NCI-H1694 (cell line): ENCODE measurements at places on chromosomes 1 and 21.

- DNase-seq, result no peak
These were observed 22.1 kb downstream of the SSX2IP start for GRCh38 chr1:84668185-84668584.

DNA sequence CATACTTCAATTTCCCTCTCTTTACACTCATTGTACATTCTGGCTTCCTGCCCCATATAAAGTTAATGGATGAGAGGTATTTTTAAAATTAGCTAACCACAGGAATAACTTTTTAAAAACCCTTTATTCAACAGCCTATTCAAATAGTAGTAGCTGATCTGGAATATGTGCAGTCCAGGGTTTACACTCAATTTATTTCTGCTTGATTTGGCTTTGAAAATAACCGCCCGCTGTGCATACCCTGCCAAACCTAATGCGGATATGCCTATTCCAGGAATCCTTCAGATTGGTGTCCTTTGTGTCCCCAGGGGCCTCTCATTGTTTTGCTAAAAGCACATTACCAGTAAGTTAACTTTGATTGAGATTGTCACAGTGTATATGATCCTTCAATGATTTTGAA is 1686.2 kb downstream of the PLA2G4A start:
- DNase-seq, result no peak

- DNase-seq, result peak; percentile 43
These were observed 219.5 kb downstream of the TPR start for GRCh38 chr1:186155594-186155993.

GRCh38 chr1:52629325-52629643 is 3.7 kb upstream of the SHISAL2A start:
- no peak for DNase-seq

GRCh38 chr1:44496541-44497171 is 91.6 kb downstream of the RNF220 start:
- DNase-seq, result no peak

DNA sequence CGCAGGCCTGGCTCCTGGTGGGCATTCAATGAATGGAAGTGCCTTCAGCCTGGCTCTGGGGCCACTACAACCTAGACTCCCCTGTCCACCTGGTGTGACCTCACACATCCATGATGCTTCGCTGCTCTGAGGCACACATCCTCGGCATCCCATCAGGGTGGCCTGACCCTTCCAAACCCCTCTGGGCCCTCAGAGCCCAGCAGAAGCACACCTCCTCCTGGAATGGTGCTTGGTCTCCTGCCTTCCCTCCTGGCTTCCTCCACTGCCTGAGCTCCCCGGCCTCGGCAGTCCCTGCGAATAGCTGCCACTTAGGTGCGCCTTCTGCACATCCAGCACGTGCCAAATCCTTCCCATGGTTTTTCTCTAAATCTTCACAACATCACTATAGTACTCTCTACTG is 133.8 kb downstream of the GLIS1 start:
- DNase-seq, result no peak

GRCh38 chr1:155954645-155955044 is 13.2 kb downstream of the RXFP4 start:
- no peak for DNase-seq

DNA sequence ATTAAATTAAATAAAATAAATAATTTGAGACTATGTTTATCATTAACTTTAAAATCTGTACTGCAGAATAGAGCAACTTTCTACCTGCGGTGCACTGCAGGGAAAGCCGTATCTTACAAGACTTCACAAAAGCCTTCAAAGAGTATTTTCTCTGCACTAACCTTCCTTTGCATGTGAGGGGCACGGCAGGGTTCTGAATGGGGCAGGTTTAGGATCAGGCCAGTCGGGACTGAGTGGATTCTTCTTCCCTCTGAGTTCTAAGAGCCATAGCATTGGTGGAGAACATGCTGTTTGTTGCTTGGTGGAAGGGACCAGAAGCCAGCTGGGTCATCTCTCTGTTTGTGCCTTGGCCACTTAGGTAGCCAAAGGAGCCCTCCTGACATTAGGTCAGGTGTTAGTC is 55.2 kb upstream of the LGALS8 start:
- DNase-seq, result no peak

DNA sequence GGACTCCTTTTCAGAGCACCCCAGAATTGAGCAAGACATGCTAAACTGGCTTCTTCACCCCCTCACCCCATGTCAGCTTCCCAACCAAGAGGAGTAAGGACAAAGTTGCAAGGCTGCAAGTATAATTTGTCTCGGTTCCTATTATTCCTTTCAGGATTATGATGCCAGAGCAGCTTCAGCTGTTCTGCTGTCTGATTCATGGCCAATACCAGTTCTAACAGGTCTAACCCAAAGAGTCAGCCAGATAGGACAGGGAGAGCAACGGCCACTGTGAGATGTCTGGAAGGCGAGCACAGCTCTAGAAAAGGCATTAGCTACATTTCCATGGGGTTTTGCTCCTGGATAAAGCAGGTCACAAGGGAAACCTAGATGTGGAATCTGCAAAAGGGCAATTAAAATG is 53.3 kb upstream of the HOOK1 start:
- DNase-seq, result no peak

DNA sequence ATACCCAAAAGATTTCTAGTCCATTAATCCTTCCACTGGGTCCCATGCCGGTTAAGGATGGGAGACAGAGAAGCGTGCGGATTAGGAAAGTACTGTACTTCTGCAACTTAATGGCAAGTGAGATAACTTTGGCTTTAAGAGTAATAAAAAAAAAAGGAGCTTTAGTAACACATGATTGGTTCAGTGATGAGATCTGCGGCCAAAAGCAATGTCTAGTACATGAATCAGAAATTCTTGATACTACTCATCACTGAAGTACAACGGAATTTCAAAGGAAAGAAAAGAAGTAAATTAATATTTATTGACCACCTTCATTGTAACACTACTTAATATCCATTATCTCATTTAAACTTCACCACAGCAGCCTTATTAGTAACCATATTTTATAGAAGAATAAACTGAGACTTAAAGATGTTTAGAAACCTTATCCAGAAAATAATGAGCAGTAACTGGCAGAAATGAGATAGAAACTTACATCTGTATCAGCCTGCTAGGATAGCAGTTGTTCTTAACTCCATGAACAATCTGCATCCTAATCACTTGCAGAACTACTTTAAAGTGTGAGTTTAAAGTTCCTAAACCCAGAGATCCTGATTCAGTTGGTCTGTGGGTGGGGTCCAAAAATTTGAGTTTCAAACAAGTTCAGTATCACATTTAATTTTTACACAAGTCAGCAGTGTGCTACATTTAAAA is 14.1 kb upstream of the NUF2 start:
- no peak for DNase-seq

DNA sequence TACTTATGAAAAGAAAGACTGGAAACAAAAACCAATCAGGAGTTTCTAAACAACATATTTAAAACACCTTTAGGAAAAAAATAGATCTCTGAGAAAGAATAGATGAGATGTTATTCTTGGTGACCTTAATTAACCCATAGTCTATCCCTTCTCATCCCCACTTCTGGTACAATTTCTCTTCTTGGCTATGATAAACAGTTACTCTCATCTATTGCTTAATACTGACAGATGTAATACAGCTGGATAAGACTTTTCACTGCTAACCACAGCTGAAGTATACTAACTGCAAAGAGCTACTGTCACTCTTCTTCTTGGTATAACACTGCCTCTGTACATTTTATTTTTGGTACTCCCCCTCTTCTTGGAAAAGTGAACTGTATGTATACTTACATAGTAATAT is 15.2 kb downstream of the EXTL2 start:
- no peak for DNase-seq

DNA sequence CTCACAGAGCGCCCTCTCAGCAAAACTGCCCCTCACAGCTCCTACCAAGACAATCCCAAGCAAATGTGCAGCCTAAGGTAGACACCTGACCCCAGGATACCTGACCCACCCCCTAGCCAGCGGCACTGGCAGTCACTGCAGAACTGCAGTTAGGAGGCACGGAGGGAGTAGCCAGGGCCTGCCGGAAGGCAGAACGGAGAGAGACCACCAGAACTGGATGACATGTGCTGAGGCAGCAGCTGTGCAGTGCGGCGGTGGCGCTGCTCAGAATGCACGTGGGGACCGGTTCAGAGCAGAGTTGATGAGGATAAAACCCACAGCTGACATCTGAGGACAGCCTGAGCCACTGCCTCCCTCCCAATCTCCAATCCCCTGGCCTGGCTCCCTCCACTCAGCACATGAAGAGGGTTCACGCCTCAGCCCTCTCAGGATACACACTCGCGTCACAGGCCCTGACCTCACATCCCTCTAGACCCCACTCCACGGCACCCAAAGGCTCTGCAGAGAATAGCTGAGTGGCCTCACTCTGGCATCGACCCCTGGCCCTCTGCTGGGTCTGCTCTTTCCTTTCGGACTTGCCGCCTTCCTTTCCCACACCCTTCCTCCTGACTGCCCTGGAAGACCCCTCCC is 29.6 kb downstream of the UBE2G2 start:
- DNase-seq, result no peak

GRCh38 chr1:232384171-232384883 is 245.6 kb downstream of the SIPA1L2 start:
- no peak for DNase-seq

- DNase-seq, result no peak
These were observed 214 bp downstream of the NCAM2 start for GRCh38 chr21:20998456-20998789.

DNA sequence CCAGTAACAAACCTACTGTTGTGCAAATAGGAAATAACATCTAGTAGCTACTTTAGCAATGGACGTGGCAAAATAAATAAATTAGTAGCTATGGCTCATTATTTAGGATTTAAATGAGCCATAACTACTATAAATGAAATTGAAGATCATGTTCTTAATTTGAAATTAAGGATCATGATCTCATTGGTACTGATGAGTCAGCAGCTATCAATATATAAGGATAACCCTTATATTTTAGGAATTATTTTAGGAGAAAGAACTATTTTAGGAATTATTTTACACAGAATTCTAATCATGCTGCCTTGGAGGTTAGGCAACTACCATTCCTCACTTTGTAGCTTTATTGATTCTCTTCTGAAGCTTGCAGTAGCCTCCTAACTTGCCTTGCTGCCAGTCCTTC is 24.0 kb downstream of the DR1 start:
- no peak for DNase-seq

DNA sequence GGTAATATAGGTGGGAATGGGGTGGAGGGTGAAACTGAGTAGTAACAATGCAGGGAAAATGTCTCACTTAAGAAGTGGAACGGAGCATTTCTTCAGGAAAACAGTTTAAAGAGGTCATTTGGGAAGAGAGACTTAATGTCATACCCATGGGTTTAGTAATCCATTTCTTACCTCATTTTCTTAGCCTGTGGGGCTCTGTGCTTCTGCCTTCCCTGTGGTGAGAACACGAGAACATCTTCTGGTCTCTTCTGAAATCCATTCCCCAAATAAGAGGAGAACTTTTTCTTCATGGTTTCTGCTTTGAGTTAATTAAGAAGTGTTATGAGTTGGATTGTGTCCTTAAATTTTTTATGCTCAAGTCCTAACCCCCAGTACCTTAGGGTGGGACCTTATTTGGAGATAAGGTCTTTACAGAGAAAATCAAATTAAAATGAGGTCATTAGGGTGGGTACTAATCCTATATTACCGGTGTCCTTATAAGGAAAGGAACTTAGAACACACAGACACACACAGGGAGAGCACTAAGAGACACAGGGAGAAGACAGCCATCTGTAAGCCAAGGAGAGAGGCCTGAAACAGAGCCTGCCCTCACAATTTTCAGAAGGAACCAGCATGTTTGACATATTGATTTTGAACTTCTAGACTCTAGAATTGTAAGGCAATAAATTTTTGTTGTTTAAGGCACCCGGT is 5.4 kb downstream of the CCDC190 start:
- no peak for DNase-seq

DNA sequence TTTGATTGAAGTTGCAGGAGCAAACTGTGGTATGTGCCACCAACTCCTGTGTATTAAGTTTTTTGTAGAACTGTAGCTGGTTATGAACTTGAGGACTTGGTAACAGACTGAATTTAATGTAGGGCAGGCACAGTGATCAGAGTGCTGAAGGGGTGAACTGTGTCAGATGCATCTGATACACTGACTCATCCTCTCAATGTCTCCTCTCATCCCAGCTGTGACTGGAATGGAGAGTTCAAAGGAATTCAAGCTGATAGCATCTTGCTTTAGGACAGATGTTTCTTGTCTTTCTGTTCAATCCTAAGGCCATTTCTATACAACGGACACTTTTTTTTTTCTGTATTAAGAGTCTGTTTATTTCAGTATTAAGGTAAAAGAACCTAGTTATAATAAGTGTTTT is 25.0 kb upstream of the GBP1 start:
- no peak for DNase-seq

DNA sequence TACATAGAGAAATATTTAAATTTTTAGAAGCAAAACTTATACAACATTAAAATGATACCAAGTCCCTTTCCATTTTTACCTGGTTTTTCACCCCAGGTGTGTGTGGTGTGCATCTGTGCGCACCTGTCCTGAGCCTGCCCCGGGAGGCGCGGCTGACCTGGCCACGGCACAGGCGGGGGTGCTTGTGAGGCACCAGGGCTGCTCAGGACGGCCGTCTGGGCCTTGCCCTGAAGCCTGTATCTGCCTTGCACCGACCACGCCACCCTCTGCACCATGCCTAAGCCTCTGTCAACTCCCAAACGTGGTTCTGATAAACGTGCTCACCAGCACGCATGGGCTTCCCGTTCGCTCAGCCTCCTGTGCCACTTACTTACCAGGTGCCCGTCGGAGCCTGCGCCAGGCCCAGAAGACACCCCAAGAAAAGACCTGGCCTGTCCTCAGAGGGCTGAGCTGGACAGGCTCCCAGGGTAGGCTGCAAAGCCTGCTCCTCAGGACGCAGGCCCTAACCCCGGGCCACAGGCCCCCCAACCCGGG is 20.9 kb downstream of the PANK4 start:
- no peak for DNase-seq

- no peak for DNase-seq
These were observed 1.5 kb downstream of the ATP8B2 start for GRCh38 chr1:154326546-154327465.

GRCh38 chr1:55428231-55428630 is 213.1 kb upstream of the USP24 start:
- no peak for DNase-seq

DNA sequence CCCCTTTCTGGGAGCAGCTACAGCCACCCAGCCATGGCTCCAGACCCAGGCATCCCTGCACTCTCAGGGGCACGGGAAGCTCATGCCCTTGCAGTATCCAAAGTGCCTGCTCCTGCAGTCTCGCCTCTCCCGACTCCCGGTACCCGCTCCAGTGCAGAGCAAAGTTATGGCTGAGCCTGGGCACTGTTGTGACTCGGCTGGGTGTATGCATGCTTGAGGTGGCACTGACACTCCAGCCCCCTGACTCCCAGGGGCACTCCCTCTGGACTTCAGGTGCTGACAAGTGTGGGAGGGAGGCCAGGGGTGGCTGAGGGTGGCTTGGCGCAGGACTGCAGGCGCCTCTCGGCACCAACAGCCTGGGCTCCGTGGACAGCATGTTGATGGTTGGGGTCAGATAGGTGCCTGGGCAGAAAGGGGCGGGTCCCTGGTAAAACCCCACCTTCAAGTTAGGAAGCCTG is 580.1 kb upstream of the ADGRL2 start:
- no peak for DNase-seq

- no peak for DNase-seq
These were observed 311.8 kb downstream of the SIPA1L2 start for GRCh38 chr1:232318143-232318542.

GRCh38 chr1:209526137-209526536 is 57.4 kb upstream of the CAMK1G start:
- DNase-seq, result no peak
